ENCODE measurements at places on chromosomes 7 and 10.

DNA sequence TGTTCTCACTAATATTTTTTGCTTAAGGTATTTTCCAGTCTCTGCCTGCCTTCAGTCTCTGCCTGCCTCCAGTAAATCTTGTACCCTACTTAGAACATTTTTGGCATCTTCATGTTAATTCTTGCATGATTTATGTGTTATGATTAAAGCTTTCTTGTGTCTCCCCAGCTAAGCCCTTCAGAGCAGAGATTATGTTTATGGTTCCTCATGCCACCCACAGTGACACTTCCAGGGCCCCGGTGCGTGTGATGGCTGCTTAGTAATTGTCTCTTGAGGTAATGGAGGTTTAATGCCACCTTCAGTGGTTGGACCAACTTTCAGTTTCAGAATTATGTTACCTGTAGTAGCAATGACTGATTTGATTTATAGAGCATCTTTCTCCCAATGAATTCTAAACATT lies 70.6 kb upstream of the MET start:
- DNase-seq, result no peak

- DNase-seq, result no peak
Measured at GRCh38 chr7:13448243-13448642, 541.2 kb downstream of the ETV1 start.

GRCh38 chr10:46033602-46034011 lies 3.2 kb upstream of the NCOA4 start:
- DNase-seq, result no peak

DNA sequence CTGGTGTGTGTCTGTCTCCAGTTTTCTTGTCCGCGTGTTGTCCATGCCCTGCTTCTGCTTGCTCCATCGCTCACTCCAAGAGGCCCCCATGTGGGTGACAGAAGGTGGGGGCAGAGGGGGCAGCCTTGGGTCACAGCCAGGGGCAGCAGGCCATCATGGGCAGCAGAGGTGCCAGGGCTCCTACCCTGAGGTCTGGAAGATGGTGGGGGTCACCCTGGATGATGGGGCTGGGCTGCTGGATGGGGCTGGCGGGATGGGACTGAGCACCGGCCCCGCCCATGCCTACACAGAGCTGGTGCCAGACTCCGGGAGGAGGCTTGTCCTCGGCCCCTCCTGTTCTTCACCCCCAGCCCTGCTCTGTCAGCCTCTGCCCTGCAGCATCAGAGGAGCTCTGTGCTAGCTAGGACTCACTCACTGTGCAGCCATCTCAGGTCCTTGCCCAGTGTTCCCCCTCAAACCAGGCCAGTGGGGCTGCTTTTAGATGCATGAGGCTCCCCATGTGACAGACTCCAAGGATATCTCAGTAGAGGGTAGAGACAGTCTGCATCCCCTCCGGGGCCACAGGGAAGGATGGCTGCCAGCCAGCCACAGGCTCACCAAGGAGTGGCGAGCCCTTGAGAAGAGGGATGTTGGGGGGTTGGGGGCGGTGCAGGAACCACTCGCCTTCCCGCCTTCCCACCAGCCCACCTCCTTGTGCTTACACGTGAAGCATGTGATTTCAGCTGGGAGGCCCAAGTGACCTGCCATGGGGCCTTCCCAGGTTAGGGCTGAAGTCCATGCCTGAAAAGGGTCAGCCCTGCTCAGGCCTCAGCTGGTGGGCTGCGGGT lies 35.5 kb upstream of the PPIF start:
- no peak for DNase-seq

DNA sequence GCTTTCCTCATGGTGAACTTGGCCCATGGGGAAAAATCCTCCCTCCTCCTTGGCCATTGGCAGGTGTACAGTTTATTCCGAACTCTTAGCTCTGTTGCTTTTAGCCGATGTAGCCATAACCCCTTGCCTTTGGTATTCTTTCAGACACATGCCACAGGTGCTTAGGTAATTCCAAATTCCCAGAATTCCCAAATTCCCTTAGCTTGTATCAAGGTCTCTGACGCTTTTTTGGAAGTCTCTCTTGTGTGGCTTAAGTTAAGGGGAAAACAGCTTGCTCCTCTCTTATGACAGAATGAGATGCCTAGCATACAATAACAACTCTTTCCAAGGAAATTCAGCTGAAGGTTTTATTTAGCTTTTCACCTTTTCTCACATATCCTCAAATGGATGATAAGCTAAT lies 68.0 kb downstream of the SUGCT start:
- no peak for DNase-seq

DNA sequence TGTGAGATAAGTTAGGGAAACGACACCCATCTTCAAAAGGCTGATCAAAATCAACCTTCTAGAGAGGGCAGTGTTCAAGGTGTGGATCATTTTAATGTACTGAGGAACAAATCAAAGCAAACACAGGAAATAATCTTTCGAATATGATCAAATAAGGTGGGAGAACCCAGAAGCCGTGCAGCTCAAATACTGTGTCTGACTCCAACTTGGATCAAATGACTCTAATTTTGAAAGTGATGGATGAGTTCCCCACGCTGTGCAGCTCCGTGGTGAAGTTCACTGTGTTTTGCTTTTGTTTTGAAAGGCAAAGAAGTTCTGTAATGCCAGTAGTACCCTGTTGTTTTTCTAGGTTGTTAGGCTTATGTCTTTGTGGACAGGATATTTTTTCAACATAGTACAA lies 250.9 kb downstream of the SFMBT2 start:
- DNase-seq, result no peak

- DNase-seq, result no peak
Measured at GRCh38 chr10:26525586-26525985, 87.4 kb downstream of the APBB1IP start.

DNA sequence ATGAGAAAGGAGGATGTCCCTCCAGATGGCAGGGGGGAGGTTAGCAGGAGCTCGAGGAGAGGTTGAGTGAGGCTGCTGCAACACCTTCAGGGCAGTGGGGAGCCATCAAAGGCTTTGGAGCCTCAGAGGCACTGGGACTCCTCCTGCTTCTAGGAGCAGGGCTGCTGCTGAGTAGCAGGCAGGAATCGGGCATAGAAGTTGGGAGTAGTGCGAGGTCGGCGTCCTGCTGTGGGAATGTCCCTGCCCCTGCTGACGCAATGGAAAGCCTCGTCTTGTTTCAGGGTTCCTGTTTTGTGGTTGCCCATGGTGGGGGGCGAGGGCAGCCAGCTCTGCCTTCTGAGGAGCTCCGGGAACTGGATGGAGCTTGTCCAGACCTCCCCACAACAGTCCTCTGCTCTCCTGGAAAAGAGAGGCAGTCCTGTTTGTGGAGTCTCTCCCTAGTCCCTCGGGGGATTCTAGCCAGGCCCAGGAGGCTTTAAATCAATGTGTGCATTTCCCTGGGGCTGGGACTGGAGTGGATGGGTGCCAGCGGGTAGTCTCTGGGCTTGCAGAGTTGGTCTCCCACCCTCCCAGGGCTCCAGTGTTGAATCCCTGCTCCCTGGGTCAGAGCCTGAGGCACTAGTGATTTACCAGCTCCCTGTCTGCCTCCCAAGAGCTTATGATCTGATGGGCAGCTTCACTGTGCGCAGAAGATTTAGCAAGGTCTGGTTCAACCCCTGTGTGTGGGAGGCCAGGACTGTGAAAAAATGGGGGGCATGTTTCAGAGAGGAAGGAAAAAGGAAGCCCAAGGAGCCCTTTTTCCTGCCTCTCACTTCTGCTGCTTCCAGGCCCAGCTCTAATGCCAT lies 98.7 kb upstream of the PPIF start:
- no peak for DNase-seq

DNA sequence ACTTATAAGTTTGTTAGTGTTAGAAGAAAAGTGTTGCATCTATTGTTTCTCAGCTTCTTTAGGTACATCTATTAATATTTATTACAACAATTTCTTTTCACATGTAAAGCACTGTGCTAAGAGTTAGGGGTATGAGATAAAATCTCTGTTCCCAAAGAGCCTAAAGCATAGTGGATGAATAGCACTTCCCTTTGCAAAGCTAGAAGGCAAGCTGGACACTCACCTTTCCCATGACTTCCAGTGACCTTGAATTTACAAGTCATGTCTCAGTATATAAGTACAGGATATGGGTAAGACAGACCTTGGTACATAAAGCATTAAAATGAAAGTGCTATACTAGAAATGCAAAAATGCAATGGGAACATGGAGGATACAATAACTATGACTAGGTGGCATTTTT lies 8.7 kb downstream of the CNNM1 start:
- no peak for DNase-seq

GRCh38 chr10:132006966-132007365 lies 25.2 kb upstream of the BNIP3 start:
- DNase-seq, result no peak

Measured in activated CD8-positive, alpha-beta memory T cell treated with anti-CD3 and anti-CD28 coated beads for 4 hours (primary cell).